ENCODE measurements at places on chromosomes 1 and 21.

- DNase-seq: no peak
Measured at GRCh38 chr21:17796037-17796403, 23.1 kb downstream of the C21orf91 start.

DNA sequence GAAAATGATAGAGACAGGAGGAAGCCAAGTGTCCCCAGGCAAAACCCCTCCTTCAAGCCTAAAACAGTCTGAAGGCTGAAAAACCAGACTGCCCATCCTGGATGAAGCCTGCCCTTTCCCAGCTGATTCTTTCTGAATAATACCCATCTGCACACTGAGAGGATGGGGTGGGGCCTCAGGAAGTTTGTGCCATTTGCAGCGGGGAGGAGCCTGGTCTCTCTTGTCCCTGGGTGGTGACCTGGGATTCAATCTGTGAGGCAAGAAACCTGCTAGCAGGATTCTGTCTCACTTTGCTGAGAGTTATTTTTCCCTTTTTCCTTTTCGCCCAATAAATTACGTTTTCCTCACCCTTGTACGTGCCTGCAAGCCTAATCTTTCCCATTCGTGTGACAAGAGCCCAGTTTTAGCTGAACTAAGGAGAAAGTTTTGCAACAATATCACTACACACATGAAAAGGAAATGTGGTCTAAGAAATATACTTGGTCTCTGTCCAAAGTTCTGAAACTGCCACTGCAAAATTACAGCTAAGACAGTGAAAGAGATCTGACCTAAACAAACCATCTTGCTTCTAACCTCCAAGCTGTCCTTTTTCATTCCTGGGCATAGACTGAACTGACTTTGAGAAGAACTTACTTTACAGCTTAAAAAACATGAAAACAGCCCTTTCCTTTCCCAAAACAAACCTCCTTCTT lies 105.0 kb downstream of the COP1 start:
- DNase-seq: no peak

- no peak for DNase-seq
Measured at GRCh38 chr21:37145635-37146111, 72.6 kb downstream of the TTC3 start.

- DNase-seq: no peak
Measured at GRCh38 chr1:67137307-67137753, 2.6 kb upstream of the C1orf141 start.

- DNase-seq: no peak
Measured at GRCh38 chr1:115237507-115237906, 100.5 kb downstream of the NGF start.

DNA sequence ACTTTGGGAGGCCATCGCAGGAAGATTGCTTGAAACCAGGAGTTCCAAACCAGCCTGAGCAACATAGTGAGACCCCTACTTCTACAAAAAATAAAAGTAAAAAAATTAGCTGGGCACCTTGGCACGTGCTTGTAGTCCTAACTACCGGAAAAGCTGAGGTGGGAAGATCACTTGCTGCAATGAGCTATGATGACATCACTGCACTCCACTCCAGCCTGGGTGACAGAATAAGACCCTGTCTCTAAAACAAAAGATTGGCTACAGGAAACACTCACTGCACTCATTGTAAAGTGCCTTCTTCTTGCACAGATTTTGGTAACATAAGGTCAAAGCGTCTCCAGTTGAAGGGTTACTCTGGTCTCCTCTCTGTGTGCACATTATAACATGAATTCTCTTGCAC lies 305.7 kb downstream of the TM2D1 start:
- no peak for DNase-seq

Measured in globus pallidus (tissue), 1 donor.